Fibroblast of lung (primary cell): ENCODE measurements at places on chromosomes 2 and 18. TPM values are rescaled to one million over a fixed set of nuclear protein-coding genes. Genes with fewer than 3 reads are reported as not detected.

The ARHGEF4 gene
- polyA plus RNA-seq: 0.05 and 0.66 TPM in 2 replicates

The SP9 gene
- polyA plus RNA-seq: not detected in 2 replicates

The ZNF407 gene
- 4.4 and 5.1 TPM in 2 replicates for polyA plus RNA-seq

The NAT8 gene
- polyA plus RNA-seq: not detected in 2 replicates

- DNase-seq: no peak
Observed at GRCh38 chr2:52495816-52496215, 1271.8 kb upstream of the CHAC2 start.

DNA sequence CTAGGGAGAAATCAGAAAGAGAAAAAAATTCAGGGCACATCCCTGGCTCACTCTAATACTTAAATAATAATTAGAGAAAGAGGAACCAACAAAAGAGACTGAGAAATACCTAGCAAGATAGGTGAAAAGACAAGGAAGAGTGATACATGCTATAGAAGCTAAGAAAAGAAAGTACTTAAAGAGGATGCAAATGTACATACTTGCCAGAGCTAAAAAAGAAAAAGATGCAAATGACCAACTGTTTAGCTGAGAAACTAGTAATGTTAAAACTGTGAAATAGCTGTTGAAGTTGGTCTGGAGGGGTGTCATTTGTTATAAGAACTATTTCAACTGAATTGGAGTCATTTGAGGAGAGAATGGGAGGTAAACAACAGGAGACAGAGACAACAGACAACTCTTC lies 412.2 kb downstream of the SPAG16 start:
- no peak for DNase-seq

DNA sequence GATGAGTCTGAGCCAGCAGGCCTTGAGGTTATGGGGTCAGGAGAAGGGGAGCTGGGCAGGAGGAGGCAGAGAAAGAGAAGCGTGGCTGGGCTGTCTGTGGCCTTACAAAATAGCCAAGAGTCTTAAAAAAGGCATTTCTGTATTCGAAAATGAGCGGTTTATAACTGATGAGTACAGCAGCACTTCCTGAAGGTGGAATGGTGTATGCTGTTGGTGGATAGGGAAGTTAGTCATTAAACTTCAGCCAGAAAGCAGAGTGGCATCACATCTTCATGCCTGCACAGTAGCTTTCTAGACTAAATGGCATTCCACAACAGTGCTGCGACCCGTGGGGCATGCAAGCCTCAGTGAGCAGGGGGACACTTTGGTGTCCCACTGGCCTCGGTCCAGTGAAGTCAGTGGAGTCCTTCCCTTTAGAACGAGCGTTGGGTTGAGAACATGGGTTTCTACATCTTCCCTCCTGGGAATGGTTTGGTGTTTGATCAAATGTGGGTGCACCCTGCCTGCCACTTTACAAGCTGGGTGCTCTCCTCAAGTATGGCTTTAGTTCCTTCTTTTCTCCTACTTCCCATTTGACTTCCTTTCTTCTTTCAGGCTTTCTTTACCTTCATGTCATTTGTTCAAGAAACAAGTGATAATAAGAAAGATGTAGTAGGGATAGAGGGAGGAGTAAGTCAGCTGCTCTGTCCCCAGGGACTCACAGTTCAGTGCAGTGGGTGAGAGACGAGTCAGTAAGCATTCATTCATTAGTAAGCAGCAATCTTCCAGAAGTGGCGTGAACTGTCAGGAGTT lies 96.3 kb downstream of the ARMC9 start:
- DNase-seq: no peak

GRCh38 chr2:227455200-227455599 lies 16.8 kb upstream of the AGFG1 start:
- DNase-seq: no peak

DNA sequence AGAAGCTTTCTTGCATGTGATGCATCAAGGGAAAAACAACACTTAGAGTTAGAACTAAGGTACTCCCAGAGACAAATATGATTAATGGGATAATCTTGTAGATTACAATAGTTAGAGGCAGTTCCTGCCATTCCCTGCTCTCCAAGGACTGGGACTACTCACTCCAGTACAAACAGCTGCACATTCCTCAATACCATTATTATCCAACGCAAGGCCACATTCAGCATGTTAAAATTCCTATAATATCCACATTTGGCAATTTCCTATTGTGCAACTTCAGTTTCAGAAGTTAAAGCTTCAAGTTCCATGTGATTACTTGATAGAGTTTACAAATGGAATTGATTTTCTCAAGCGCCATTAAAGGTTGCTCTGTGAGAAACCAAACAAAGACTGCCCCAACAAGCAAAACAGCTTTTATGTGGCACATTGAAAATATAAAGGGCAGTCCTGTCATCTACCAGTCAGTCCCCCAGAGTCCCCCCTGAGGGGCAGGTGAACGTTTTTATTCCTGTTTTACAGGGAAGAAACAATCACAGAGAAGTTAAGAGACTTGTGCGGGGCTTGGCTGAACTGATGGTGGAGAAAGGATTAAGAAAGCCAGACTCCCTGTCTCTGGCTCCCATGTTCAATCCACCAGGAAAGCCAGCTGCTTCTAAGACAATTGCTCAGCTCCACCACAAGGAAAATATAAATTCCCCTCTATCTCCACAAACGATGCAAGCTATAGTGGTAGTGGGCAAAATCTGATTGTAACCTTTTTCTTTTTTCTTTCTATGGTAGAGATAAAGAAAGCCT lies 72.6 kb downstream of the TXNL1 start:
- DNase-seq: peak; percentile 93

DNA sequence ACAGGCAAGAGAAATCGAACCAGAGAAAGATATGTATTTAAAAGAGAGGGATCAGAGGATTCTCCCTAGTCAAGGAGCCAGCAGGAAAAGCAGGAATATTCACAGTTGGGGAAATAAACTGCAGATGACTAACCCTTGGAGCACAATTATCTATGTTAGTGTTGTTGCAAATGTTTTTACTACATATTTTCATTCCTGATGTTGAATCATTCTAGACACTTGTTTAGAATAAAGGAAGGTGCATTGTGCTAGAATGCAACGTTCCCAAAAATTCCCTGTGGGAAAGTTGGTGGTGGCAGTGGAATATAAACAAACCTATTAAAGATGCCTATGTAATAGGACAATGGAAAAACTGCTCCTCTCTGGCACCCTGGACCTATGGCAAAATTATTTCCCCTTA lies 63.3 kb downstream of the DTNA start:
- no peak for DNase-seq

- no peak for DNase-seq
Observed at GRCh38 chr2:113755835-113756354, 547 bp downstream of the SLC35F5 start.

- DNase-seq: no peak
Observed at GRCh38 chr2:111095434-111095833, 25.3 kb upstream of the BCL2L11 start.

DNA sequence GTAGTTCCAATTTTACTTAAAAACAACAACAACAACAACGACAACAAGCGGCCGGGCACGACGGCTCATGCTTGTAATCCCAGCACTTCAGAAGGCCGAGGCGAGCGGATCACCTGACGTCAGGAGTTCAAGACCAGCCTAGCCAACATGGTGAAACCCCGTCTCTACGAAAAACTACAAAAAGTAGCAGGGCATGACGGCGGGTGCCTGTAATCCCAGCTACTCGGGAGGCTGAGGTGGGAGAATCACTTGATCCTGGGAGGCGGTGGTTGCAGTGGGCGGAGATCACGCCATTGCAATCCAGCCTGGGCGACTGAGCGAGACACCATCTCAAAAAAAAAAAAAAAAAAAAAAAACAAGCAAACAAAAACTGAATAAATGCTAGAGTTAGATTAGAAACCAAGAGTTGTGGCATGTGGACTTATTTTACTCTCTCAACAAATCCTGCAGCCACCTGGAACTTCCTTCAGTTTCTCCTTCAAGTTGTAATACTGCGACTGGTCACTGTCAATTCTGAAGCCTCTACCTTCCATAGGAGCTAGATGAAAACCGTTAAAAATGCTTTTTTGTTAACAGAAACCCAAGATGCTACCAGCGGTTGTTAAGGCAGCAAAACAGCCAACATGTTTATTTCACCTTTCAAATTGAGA lies 1.3 kb downstream of the ATP5F1A start:
- peak; percentile 20 for DNase-seq
